ENCODE measurements at places on chromosomes 12 and 14.

GRCh38 chr12:57934819-57935218 is 6.5 kb upstream of the ATP23 start:
- DNase-seq: no peak

- no peak for DNase-seq
Observed at GRCh38 chr12:105736498-105736897, 402.3 kb downstream of the NUAK1 start.

GRCh38 chr12:131046813-131047788 is 93.4 kb downstream of the ADGRD1 start:
- DNase-seq: no peak

GRCh38 chr12:66055837-66056319 is 74.7 kb downstream of the LLPH start:
- DNase-seq: no peak

GRCh38 chr14:57866199-57866705 is 360 bp upstream of the SLC35F4 start:
- DNase-seq: no peak

DNA sequence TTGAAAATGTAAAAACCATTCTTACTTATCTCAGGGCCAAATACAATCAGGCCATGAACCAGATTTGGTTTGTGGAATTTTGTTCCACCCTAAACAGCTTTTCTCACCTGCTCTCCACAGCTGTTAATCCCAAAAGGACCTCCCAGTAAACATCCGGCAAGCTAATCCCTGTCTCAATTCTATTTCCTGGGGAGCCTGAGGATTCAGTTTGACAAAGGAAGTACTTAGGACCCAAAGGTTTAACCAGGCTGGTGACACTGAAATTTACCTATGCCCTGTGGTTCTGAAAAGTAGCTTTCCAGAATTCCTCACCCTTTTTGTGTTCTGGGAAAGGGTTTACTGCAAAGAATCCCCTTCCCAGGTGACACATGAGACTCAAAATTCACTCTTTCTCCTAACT is 15.0 kb downstream of the CAPZA3 start:
- no peak for DNase-seq

DNA sequence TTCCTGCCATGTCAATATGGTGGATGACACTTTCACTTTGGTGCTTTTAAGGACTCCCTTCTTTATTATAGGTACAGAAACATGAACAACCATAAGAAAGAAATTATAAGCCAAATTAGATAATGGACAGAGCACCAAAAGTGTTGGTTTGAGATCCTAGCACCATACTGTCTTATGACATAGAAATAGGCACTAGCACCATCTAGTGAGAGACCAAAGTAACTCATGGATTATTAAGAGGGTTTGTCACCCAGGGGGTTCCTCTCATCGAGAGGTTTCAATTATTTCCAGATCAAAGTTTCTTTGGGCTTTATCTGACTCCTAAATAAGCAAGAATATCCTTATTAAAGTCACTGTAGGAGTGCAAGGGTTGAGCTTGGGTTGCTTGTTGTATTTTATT is 153.0 kb upstream of the DIO2 start:
- DNase-seq: peak; percentile 70

GRCh38 chr14:26897196-26897595 is 299.4 kb upstream of the NOVA1 start:
- DNase-seq: no peak

DNA sequence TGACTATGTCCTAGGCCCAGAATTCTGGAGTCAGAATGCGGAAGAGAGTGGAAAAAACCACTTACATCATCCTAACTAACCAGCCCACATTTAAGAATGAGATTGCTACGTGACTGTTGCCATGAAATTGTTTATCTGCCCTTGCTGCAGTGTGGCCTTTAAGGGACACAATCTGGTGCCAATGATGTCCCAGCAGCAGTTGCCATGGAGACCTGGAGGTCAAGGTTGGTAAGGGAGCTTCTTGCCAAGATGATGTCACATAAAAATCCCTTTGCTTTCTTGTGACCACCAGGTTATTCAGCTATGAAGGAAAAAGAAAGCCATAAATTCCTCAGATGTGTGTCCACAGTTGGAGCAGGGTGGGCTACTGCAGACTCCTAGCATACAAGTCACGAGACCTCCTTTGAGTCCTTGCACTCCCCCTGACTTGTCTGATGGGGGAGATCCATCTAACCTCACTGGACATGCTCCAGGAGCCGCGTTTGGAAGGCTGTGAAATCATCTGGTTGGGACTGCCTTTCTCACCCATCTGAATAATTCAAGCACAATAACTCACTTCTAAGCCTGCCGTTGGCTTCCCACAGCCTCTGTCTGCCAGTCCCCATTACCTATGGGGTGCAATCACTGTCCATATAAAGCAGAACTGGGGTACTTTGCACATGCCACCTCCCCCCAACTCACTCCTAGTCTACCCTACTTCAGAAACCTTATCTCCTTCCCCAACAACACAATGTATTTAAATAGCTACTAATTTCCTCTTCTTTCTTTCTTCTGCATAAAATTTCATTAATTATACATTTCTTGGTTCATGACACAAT is 165.6 kb downstream of the ZFP36L1 start:
- DNase-seq: no peak

All from choroid plexus epithelial cell (primary cell).